ENCODE measurements at places on chromosomes 5 and 9.

- no peak for DNase-seq
Measured at GRCh38 chr5:73253047-73253660, 80.2 kb downstream of the TMEM174 start.

DNA sequence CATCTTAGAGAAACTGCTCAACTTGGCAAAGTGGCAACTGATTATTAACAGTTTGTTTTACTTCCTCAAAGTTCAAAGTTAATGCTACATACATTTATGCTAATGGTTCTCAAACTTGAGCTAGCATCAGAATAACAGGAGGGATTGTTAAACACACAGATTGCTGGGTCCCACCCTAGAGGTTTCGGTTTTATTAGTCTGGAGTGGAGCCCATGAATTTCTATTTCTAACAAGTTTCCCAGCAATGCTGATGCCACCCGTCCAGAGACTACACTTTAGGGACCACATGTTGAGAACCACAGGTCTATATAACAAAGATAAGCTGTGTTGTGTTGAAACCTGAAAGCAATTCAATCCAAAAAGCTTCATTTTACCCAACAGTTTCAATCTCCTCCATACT is 95.3 kb downstream of the FBXW11 start:
- DNase-seq = no peak

- no peak for DNase-seq
Measured at GRCh38 chr5:135526924-135527323, 8.8 kb downstream of the NEUROG1 start.

DNA sequence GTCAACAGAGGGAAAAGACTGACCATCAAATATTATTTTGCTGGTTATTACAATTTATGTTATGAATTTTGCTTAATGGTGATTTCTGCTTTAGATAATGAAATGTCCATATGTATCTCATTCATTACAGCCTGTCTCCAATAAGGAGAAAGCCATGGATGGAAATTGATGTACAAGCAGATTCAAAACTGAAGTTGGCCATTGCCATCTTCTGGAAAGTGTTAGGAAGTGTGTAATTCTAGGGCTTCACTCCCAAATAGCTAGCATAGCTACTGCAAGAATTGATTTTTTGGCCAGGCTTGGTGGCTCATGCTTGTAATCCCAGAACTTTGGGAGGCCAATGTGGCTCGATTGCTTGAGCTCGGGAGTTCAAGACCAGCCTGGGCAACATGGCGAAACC is 45.8 kb downstream of the DYNC2I2 start:
- no peak for DNase-seq

- no peak for DNase-seq
Measured at GRCh38 chr9:8895861-8896224, 1096.3 kb upstream of the DMAC1 start.

- no peak for DNase-seq
Measured at GRCh38 chr5:95615164-95615467, 4.8 kb upstream of the GPR150 start.

GRCh38 chr9:134775081-134775951 is 105.3 kb upstream of the FCN2 start:
- DNase-seq = no peak

GRCh38 chr5:150489360-150490295 is 18.3 kb upstream of the NDST1 start:
- DNase-seq = no peak

Measured in activated CD8-positive, alpha-beta memory T cell treated with anti-CD3 and anti-CD28 coated beads for 1 hour (primary cell).